Hair follicular keratinocyte (primary cell): ENCODE measurements at places on chromosomes 1 and 21. TPM values are rescaled to one million over a fixed set of nuclear protein-coding genes. Genes with fewer than 3 reads are reported as not detected.

CREB3L4 gene
- total RNA-seq: 5.7 and 7.1 TPM in 2 replicates

TEDDM1 gene
- not detected in 2 replicates for total RNA-seq

GOLT1A gene
- total RNA-seq: not detected in 2 replicates

SLC9C2 gene
- total RNA-seq: not detected in 2 replicates

CD1D gene
- total RNA-seq: 9.1 and 9.4 TPM in 2 replicates

LCA5L gene
- total RNA-seq: 0.19 and 0.47 TPM in 2 replicates

BACE2 gene
- 48.8 and 63.2 TPM in 2 replicates for total RNA-seq

CYP2J2 gene
- 2.4 and 3.5 TPM in 2 replicates for total RNA-seq

MYCL gene
- total RNA-seq: 3.7 and 6.2 TPM in 2 replicates

GBP6 gene
- 0.61 and 1.3 TPM in 2 replicates for total RNA-seq

GJC2 gene
- total RNA-seq: 0.38 and 0.86 TPM in 2 replicates

AMY1A gene
- total RNA-seq: not detected in 2 replicates

CRNN gene
- not detected in 2 replicates for total RNA-seq

FCRL1 gene
- not detected in 2 replicates for total RNA-seq

OR10Z1 gene
- not detected in 2 replicates for total RNA-seq

UBASH3A gene
- not detected in 2 replicates for total RNA-seq

CR1L gene
- not detected in 2 replicates for total RNA-seq

OR2M3 gene
- total RNA-seq: not detected in 2 replicates

KCND3 gene
- total RNA-seq: 0.08 and 0.55 TPM in 2 replicates

NCF2 gene
- total RNA-seq: 1.5 and 2.9 TPM in 2 replicates

TAS1R3 gene
- under 0.01 TPM in 1 of 2 replicates, not detected in the other for total RNA-seq

ITLN1 gene
- total RNA-seq: not detected in 2 replicates

TNNT2 gene
- not detected in 2 replicates for total RNA-seq

NMNAT2 gene
- total RNA-seq: 0.39 TPM in 1 of 2 replicates, not detected in the other
